Heart left ventricle (tissue), 16 donors: ENCODE measurements at places on chromosomes 12 and 14. TPM values are rescaled to one million over a fixed set of nuclear protein-coding genes. Genes with fewer than 3 reads are reported as not detected.

DNA sequence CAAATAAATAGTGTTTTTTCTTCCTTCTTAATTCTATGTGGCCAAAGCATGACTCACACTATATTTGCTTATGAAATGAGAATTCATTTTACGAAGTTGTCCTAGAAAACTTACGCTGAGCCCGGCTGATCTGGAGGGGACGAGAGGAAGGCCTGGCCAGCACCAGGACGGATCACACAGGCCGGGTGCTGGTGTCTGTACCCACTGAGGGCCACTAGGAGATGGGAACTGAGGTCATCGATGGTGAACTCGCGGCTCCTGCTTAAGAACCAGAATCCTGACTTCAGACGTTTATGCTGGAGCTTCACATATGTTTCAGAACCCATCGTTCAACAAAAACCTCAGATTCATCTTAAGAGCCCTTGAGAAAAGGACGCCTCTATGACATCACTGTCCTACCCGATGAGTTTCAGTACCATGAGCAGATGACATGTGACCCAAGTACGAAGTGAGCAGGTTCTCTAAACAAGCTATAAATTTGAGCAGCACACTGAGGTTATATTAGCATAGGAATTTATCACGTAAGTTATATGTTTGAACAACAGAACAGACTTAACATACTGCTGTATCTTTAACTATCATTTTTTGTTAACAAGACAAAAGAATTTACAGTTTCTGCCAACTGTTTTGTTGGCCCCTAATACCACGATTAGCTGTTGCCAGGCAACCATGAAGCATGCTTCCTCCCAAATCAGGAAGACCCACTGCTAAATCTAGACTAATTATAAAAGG, 111.9 kb downstream of the FOXN3 start:
- no peak for DNase-seq

Gene APAF1
- 3.7 TPM for polyA plus RNA-seq

Gene PARP11
- 3.6 TPM for polyA plus RNA-seq

GRCh38 chr12:1006255-1006654, 15.2 kb downstream of the ERC1 start:
- DNase-seq, result no peak

GRCh38 chr14:42944284-42944683, 1337.6 kb downstream of the LRFN5 start:
- DNase-seq, result no peak
